ENCODE measurements at places on chromosomes 11 and 22.

GRCh38 chr11:75149766-75150465 is 991 bp upstream of the SLCO2B1 start:
- no peak for DNase-seq

GRCh38 chr11:7667460-7667859 is 5.8 kb downstream of the CYB5R2 start:
- DNase-seq = no peak

- DNase-seq = no peak
Observed at GRCh38 chr11:17735818-17736578, 1.4 kb downstream of the KCNC1 start.

- DNase-seq = no peak
Observed at GRCh38 chr22:30628491-30628890, 7.1 kb upstream of the SLC35E4 start.

GRCh38 chr11:110286298-110287040 is 9.9 kb downstream of the RDX start:
- no peak for DNase-seq

DNA sequence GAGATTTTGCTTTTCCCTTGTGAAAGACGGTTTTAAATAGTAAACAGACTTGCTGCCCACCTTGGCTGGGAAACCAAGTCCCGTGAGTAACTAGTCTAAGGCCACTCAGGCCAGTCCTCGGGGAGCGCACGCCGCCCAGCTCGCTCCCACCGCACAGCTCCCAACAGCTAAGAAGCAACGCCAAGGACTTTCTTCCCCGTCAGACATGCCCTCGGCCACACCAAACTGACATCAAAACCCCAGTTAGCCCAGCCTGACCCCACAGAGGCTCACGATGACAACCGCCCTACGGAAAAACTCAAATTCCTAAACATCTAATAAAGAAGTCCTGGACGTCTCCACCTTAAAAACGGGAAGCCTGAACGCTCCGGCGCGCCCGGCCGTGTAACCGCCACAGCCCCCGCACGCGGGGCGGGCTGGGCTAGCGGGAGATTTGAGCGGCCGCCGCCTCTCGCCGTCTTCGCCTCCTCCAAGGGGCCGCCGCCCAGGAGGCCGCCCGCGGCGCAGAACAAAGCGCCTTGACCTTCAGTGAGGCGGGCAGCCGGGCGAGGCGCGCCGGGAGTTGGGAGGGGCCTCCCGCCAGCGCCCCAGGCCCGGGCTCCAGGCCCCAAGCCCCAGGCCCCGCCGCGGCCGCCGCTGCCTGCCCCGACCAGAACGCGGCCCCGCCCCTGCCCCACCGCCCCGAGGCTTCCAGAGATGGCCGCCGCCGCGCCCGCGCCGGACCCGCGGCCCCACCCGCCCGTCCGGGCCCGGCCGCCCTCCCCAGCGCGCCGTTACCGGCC is 486 bp downstream of the NAP1L4 start:
- DNase-seq = peak; percentile 21

GRCh38 chr11:42960521-42961088 is 351.2 kb upstream of the API5 start:
- no peak for DNase-seq
